ENCODE measurements at places on chromosomes 7 and 10.
A peak's percentile ranks its signal among the peaks of the same experiment; 100 is the strongest.

DNA sequence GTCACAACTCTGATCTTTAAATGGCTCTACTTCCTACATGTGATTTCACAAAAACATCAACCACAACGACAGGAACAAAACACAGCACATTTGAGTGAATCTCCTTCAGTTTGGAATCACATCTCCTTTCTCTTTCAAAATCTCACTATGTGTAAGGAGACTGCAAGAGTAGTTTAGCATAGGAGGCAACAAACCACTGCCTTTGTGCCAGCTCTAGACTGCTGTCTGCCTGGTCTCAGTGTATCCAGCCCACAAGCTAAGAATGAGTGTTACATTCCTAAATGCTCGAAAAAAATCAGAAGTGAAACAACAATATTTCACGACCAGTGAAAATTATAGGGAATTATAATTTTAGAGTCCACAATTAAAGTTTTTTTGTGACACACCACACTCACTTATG, 217.0 kb upstream of the STEAP4 start:
- DNase-seq = no peak

DNA sequence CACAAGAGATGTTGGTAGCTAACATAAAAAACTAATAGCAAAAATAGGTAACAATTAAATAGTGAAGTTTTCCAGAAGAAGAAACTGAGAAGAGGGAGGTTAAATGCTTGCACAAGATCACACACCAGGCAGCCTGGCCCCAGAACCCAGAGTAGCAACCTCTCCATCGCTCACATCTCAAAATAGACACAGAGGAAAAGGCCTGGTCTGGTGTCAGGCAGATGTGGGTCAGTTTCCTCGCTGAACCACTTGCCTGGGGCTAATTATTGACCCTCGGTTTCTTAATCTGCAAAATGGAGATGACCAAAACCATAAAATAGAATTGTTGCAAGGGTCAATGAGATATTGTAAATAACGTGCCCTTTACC, 44.5 kb upstream of the STK17A start:
- DNase-seq = no peak

DNA sequence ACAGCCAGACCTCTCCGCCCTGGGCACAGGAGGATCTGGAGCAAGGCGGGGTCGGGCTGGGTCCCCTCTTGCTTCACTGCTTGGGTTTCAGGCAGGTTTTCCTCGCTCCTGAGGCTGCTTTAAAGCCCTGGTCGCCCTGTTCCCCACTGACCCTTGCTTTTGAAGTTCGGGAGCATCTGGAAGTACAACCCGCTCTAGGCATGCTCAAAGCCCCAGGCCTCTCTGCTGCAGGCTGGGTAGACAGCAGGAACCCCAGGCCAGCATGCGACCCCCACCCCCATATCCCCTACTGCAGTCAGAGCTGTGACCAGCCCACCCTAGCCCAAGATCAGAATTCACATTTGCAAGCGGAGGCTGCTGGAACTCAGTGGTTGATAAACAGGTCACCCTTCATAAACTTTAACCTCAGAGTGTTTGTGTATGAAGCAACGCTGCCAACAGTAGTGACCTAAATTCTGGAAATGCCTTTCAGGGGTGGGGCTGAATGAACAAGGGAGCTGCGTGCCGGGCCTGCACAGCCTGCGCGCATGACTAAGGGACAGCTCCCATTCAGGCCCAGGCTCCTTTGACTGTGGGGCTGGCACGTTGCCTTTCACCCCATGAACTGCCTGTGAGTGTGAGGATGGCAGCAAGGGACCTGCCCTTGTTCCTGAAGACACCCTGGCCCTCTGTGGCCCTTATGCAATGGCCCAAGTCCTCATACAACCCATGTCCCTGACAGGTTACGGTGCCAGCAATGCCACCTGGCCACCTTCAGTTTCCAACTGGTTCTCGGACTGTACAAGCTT, 52.5 kb downstream of the PROSER2 start:
- DNase-seq = no peak

- peak; percentile 82 for DNase-seq
Measured at GRCh38 chr7:88268858-88269257, 37.8 kb downstream of the STEAP4 start.

DNA sequence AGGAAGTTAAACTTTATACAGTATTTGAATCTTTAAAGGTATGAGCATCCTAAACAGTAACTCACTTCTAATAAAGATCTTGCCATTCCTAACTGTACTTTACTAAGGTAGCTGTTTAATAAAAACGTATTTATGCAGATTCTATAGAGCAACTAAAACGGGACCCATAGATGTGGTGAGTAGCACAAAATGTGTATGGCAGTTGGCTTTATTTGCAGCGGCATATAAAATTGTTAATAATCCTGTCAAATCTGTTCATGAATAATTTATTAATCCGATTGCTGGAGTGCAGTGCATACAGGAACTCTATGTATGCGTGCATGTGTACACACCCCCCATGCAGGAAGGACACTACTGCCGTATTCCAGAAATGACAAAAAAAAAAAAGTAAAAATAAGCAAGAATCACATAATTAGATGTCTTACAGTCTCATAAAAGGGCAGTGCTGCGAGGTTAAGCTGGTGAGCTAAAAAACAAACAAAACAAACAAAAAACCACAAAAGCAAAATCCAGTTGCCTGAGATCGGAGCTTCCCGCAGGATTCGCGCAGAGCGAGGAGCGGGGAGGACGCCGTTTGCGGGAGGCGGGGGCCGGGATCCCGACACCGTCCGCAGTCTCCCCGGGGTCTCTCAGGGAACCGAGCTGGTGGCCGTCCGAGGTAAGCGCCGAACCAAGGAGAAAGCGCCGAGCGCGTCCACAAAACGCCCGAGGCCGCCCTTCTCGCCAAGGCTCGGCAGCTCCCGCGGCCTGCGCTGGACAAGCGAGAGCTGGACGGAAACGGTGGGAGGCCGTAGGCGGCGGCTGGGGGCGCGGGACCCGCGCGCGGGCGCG, 518 bp upstream of the COMMD3 start:
- no peak for DNase-seq

- no peak for DNase-seq
Measured at GRCh38 chr10:89076120-89076519, 85.5 kb downstream of the FAS start.

GRCh38 chr10:63795094-63795860, 274.1 kb downstream of the REEP3 start:
- no peak for DNase-seq

- no peak for DNase-seq
Measured at GRCh38 chr10:71269301-71270288, 49.5 kb upstream of the SLC29A3 start.

GRCh38 chr7:79507131-79507530, 53.7 kb upstream of the MAGI2 start:
- no peak for DNase-seq

- no peak for DNase-seq
Measured at GRCh38 chr7:65004575-65004974, 1.9 kb downstream of the ERV3-1 start.

DNA sequence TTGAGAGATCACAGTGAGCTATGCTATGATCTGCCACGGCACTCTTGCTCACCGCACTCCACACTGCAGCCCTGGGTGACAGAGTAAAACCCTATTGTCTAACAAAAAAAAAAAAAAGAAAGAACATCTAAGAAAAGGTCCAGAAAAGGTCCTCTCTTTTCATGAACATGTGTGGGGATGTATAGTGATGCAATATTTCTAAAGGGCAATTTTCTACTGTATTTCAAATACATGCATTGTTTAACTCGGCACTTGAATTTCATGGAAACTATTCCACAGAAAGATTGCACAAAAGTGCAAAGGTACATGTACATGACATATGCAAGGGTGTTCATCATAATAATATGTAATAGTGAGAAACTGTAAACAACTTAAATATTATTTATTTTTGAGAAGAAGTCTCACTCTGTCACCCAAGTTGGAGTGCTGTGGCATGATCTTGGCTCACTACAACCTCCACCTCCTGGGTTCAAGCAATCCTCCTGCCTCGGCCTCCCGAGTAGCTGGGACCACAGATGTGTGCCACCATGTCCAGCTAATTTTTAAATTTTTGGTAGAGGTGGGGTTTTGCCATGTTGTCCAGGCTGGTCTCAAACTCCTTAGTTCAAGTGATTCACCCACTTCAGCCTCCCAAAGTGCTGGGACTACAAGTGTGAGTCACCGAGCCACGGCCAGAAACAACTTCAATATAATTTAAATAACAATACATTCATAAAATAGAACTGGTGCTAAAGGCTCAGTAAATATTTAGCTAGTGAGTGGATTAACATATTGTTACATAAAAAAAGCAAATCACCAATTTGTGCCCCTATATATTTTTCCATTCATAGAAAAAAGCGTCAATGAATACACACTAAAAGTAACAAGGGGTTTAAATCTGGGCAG, 1.3 kb upstream of the PPRC1 start:
- DNase-seq = no peak

- no peak for DNase-seq
Measured at GRCh38 chr7:106493041-106493731, 167.8 kb downstream of the CCDC71L start.

GRCh38 chr7:98970016-98970615, 91.8 kb downstream of the TRRAP start:
- DNase-seq = no peak

DNA sequence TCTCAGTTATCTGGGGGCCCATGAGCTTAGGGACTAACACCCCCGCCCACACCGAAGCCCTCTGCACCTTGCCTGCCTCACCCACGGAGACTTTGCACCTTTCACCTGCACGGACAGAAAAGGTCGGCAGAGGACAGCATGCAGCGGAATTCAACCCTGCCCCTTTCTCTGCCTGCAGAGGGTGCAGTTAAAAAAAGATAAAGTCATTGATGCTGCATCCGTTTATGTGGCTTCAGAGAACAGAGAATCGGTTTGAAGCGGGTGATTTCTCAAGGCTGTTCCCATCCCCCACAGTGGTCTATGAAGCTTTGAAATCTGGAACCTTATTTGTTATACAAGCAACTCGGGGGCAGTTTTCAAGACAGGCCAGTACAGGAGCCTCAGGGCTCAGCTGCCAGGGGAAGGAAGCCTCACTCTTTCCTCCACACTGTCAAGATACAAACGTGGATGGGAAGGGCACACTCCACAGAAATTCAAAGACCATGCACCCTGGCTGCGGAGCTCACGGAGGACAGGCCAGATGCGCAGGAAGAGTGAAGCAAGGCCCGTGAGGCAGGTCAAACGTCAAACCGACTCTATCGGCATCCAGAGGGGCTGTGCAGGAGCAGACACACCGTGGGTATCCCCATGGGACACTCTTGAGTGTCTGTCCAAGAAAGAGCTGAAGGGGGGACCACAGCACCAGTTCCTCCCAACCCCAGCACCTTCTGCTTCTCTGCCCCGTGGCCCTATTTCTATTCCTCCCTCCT, 66.3 kb downstream of the INSIG1 start:
- DNase-seq = no peak

DNA sequence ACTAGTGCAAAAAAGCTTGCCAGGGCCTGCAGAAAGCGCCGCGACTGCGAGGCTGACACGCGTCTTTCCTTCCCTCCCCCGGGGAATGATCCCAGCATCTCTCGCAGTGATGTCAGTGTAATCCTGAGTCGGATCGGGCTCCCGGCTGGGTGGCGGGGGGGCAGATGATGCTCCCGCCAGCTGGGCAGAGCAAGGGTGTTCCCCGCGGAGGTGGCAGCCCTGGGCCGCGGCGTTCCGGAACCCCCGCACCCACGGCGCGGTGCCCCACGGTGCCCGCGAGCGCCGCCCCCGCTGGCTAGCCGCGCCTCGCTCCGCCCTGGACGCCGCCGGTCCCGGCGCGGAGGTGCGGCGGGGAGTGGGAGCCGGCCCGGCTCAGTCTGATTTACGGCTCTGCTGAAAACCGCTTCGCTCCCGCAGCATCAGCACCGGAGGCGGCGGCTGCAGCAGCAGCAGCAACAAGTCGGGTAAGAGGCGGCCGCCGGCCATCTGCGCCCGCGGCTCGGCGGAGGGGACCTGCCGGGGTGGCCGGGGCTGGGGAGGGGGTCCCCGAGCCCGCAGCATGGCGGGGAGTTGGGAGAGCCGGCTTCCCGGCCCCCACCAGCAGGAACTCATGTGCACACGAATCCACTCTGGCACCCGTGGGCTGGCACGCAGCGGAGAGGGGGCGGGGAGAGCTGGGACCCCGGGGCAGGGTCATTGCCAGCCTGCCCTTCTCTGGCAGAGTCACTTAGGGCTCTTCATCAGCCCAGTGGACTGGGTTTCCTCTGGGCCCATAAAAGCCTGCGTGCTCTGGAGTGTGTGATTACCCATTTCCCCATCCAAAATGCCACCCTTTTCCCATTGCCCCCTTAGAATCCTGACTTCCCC, at the start of gene ZNF365:
Gene ZNF365, plus strand, starts transcription at position 375 of the 867 bp plus-strand sequence. CDS start 1,825 bp downstream, outside the sequence.
- no peak for DNase-seq

DNA sequence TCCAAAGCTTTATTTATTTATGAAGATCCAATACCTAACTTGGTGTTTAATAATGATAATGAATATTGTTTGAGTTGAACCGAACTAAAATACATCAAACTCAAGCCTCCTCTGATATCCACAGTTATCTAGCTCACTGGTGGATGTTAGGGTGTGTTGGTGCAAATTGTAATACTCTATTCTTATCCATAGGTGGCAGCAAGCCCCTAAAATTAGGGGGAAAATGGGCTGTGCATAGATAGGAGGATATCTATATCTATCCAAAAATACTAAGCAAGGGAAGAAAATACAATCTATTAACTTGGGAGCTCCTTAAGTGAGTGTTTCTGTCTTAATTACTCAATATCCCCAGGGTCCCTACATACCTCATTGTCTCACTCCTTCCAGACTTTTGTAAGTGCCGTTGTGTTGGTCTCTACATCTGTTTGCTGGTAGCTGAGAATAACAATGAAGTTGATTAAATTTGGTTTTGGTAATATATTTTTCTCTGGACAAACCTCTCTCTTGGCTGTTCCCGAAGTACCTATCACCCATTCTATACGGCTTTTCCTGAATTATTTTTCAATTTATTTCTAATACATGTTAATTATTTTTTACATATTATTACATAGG, 55.0 kb upstream of the VWDE start:
- DNase-seq = peak; percentile 26

- no peak for DNase-seq
Measured at GRCh38 chr7:4265066-4265465, 417.0 kb upstream of the FOXK1 start.

DNA sequence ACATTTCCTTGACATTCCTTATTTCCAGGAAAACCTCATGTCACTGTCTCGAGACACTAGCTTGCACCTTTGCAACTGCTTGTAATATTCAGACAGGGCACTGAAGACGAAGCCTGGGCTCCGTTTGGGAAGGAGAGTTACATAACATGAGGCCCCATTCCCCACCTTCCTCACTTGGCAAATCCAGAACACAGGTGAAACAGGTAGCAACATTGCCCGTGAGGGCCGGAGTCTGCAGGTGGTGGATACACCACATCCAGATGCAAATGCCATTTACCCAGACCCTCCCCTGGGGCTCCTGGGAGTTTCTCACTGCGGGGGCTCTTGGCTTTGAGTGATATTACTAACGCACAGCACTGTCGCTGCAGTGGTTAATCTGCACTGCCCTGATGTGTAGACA, 491.0 kb downstream of the PTPRN2 start:
- DNase-seq = no peak

- DNase-seq = no peak
Measured at GRCh38 chr7:28070297-28071055, 110.1 kb downstream of the JAZF1 start.

DNA sequence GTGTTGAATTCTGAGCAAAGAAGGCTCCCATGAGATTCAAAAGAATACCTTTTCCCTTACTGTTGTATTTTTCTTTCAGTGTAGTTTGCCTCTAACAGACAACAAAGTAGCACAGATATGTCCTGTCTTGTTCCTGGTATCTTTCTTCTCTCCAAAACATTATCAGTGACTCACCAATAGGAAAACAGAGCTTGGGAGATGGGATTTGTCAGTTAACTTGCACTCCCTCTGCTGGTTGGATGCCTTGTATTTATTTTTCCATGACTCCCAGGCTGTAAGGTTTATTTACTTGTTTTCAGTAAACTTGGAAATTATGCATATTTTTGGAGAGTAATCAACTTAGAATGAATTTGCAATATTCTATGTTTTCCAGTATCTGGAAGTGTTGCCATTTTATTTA, 129.7 kb downstream of the SAMD9 start:
- DNase-seq = peak; percentile 1
